ENCODE measurements at places on chromosomes 11 and 22.

DNA sequence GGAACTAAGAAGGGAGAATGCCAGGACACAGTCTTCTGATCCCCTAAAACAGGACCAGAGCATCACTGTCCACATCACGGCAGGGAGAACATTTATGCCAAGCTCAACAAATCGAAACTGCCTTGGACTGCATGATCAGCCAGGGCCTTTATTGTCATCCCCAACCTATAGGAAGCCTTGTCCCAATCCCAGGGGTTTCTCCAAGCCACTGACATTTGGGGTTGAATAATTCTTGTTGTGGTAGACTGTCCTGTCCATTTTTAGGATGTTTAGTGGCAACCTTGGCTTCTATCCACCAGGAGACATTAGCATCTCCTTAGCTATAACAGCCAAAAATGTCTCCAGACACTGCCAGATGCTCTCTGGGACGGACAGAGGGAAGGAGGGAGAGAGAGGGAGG lies 37.1 kb downstream of the RPL27A start:
- DNase-seq = no peak

- DNase-seq = no peak
These were observed 36.3 kb upstream of the CFAP300 start for GRCh38 chr11:102010776-102011494.

- DNase-seq = no peak
These were observed 17.1 kb downstream of the ZNRF3 start for GRCh38 chr22:28900379-28900925.

GRCh38 chr22:38030311-38031133 lies 26.7 kb upstream of the PICK1 start:
- DNase-seq = no peak

GRCh38 chr22:21741790-21742189 lies 6.2 kb upstream of the YPEL1 start:
- DNase-seq = no peak

GRCh38 chr11:64060861-64061444 lies 25.2 kb downstream of the FLRT1 start:
- peak; percentile 30 for DNase-seq

DNA sequence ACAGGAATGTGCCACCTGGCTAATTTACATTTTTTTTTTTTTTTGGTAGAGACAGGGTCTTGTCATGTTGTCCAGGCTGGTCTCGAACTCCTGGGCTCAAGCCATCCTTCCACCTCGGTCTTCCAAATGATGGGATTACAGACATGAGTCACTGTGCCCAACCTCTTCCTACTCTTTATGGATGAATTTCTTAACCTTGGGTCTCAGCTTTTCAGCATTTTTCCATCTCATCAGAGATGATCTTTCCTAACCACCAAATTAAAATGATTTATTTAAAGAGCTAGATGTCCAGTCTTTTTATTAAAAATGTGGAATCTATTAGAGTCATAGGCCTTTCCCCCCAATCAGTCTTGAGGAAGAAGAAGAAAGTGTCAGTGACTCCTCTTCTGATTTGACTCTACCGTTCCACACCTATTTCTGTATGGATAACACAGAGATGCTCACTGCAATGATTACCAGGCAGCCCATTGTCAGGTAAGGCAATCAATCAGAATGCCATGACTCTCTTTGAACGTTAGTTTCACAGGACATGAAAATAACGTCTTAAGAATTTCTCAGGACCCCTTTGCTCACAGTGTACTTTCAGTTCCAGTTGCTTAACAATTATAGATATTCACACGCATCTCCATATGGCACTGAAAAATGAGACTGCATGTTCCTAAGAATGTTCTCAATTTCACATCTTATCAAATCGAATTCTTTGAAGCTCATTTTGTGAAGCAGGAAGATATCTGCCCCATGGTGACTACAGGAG lies 51.0 kb downstream of the MIAT start:
- DNase-seq = no peak

DNA sequence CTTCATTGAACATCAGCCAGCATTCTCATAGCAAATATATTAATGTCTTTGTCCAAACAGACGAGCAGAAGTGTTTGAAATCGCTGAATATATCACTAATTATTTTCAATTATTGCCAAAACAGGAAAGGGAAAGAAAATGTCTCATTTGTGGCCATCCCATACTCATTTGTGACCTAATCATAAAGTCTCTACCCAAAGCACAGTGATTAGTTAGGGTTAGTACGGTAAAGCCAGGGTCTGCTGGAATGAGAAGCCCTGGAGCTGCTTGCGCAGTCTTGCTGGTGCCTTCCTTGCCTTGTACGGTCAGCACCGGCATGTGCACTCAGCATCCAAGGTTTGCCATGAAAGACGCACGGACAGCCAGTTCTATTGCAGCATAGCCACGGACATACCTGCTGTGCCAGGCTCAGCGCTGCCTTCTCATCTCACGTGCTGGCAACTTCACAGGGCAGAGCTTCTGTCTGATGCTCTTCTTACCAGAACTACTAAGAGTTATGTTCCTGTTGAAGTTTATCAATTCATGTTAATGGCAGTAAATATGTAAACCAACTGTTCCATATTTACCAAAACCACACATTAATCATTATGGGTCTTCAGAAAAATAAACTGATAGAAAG lies 74.7 kb upstream of the POU2AF2 start:
- no peak for DNase-seq

- DNase-seq = no peak
These were observed 84.4 kb upstream of the SLC5A12 start for GRCh38 chr11:26806219-26806618.

GRCh38 chr11:13944016-13944415 lies 18.5 kb upstream of the SPON1 start:
- DNase-seq = no peak

GRCh38 chr11:88206751-88207150 lies 31.5 kb upstream of the RAB38 start:
- no peak for DNase-seq

- DNase-seq = no peak
These were observed 471 bp downstream of the RNF185 start for GRCh38 chr22:31160328-31160978.

DNA sequence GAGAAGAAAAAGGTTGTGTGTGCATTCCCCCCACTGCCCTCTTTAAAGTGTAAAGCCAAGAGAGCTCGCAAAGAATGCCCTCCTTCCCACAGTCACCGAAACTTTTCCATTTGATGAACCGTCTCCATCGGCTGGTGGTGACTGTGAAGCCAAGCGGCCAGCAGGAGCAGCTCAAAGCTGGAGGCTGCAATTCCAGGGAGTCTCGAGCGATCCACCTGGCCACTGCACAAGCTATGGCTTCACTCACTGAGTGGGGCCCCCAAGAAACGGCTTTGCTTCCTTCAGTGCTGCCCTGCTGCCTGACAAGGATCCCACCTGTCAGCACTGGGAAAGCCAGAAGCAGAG lies 117.7 kb downstream of the ABTB2 start:
- no peak for DNase-seq

- DNase-seq = no peak
These were observed 21.2 kb downstream of the ARRB1 start for GRCh38 chr11:75330291-75330690.

- no peak for DNase-seq
These were observed 11.3 kb downstream of the PRAME start for GRCh38 chr22:22547692-22548300.

DNA sequence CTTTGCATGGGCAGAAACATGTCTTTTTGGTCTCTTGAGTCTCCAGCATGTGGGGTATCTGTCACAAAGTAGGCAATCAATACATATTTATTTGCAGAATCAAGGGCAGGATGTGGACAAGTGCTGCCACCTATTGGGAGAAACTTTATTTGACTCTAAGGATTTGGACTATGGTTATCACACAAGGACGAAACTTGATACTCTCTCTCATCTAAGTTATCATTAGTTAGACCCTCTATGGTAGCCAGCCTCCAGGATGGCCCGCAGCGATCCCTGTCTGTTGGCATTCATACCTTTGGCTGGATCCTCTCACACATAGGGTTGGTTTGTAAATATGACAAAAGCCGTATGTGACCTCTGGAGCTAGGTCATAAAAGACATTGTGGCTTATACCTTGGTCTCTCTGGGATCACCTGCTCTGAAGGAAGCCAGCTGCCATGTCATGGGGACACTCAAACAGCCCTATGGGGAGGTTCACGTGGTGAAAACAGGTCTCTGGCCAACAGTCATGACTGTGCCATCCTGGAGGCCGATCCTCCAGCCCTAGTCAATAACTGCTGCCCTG lies 1.1 kb upstream of the FBXO7 start:
- peak; percentile 3 for DNase-seq

- DNase-seq = no peak
These were observed 23.0 kb upstream of the ZDHHC13 start for GRCh38 chr11:19093976-19094375.

DNA sequence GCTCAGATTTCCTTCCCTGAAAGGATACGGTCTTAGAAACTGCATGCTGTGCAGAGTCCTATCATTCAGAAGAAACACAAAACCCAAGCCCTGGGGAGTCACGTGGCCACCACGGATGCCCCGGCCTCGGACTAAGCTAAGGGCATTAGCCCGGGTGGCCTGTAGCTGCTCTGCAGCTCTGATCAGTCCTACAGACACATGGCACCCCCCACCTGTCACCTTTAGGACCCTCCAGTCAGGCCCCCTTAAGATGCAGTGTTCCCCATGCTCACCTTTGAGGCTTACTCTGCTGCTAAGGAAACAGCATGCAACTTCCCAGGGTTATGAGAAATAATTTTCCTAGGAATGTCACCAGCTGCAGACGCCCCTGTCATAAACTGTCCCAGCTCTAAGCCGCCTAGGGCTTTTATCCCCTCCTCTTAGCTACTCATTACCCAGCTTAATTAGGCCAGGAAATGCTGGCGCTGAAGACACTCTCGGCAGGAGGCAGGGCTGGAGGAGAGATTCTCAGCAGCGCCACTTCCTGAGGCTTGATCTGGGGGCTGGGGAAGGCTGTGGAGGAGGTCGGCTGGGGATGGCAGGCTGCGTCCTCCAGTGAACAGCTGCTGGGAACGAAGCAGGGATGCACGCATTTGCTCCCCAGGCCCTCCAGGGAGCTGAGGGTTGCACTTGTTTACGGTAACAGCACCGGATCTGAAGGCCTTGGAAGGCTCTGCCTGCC lies 47.2 kb upstream of the ADA2 start:
- DNase-seq = no peak

- DNase-seq = no peak
These were observed 352.8 kb upstream of the NARS2 start for GRCh38 chr11:78927511-78927910.

- peak; percentile 85 for DNase-seq
These were observed 7.8 kb upstream of the PYGM start for GRCh38 chr11:64767344-64768299.

DNA sequence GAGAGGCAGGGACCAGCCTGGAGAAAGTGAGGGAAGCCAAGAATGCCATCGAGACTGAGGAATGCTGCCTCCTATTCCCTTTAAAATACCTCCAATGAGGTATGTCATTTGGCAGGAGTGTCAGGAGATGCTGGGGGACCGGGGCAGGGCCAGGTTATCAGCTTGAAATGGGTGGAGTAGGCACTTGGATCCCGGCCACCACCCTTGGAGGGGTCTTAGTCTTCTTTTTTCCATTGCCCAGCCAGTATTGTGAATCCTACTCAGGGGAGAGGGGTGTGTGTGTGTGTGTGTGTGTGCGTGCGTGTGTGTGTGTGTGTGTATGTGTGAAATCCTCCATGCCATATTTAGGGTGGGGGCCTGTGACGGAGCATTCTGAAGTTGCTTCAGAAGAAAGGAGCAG lies 116.2 kb downstream of the ZBTB16 start:
- DNase-seq = no peak

DNA sequence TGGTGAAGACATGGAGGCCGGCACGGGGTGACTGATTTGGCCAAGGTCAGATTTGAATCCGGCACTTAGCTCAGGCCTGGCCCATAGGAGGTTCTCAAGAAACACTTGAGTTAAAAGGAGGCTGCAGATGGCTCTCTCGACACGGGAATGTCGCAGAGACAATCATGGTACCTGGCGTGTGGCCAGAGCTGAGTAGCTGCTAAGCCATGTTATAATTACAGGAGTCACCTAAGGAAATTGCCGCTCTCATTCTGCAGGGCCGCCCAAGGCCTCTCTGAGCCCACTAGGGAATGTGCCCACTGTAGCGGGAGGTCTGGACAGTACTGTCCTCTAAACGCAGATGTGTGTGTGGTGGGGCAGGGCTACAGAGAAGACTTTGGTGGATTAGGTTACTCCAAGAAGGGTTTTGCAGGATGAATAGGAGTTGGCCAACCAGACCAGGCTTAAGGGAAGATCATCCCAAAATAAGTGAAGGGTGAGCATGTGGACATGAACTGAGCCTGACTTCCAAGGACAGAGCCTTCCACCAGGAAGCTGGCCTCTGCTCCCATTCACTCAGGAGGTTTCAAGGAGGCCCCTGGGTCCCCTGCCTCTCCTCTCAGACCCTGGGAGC lies 19.3 kb upstream of the PRR5 start:
- DNase-seq = no peak

GRCh38 chr22:22552630-22553029 lies 6.4 kb downstream of the PRAME start:
- DNase-seq = no peak

DNA sequence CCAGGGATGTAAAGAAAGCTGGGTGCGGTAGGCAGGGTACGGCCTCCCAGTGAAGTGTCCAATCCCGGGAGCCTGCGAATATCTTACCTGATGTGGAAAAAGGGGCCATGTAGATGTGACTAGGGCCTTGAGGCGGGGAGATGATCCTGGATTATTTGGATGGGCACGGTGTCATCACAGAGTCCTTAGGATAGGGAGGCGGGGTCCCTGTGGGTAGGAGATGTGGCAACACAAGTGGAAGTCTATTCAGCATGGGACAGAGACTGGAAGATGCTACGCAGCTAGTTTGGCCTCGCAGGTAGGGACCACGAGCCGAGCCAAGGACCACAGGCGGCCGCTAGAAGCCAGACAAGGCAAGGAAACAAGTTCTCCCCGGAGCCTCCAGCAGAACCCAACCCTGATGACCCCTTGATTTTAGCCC lies 46.4 kb upstream of the SHANK2 start:
- DNase-seq = no peak

DNA sequence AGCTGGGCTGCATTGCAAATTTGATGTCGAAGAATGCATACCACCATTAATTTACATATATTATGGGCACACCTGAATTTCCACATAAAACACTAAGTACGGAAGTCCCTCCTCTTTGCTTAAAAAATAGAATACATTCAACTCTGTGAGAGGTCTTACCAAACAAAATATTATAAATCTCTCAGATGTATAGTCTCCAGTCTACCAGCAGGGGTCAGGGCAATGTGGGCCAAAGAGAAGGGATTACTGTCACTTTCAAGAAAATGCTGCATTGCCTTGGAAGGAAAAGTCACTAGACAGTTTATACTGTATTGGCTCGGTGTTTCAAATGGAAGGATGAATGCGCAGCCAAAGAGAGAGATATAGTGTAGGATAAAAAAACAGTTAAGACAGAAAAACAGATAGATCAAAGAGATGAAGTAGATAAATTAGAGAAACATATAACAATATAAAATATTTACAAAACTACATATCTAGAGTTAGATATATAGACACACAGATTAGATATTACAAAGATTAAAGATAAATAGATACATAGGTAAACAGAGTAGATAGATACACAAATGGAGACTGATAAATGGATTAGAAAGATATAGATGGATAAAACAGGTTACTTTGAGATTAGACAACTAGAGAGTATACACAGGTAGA lies 20.9 kb downstream of the SERGEF start:
- DNase-seq = peak; percentile 27

All from T-helper 9 cell (primary cell).